Activated naive CD4-positive, alpha-beta T cell treated with anti-CD3 and anti-CD28 coated beads, Interleukin-2, amount 50 U/mL, for 16 hours (primary cell): ENCODE measurements at places on chromosomes 16 and 17.
A peak's percentile ranks its signal among the peaks of the same experiment; 100 is the strongest.

DNA sequence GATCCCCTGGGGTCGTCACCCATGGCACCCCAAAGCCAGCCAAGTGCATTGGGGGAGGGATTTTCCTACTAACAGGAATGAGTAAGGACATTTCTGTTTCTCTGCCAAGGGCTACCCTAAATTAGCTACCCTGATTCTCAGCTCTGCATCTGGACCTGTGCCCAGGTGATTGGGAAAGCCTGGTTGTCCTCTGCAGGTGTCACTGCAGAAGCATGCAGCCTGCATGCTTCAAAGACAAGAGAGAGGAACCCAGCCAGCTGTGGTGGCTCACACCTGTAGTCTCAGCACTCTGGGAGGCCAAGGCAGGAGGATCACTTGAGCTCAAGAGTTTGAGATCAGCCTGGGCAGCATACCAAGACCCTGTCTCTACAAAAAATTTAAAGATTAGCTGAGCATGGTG, 19.6 kb downstream of the BEAN1 start:
- DNase-seq: no peak

GRCh38 chr16:23148166-23148512, 1.1 kb downstream of the USP31 start:
- no peak for DNase-seq

DNA sequence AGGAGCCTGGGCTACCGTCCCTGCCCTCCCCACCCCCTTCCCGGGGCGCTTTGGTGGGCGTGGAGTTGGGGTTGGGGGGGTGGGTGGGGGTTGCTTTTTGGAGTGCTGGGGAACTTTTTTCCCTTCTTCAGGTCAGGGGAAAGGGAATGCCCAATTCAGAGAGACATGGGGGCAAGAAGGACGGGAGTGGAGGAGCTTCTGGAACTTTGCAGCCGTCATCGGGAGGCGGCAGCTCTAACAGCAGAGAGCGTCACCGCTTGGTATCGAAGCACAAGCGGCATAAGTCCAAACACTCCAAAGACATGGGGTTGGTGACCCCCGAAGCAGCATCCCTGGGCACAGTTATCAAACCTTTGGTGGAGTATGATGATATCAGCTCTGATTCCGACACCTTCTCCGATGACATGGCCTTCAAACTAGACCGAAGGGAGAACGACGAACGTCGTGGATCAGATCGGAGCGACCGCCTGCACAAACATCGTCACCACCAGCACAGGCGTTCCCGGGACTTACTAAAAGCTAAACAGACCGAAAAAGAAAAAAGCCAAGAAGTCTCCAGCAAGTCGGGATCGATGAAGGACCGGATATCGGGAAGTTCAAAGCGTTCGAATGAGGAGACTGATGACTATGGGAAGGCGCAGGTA, 762 bp downstream of the CDK12 start:
- peak; percentile 78 for DNase-seq

GRCh38 chr17:20098314-20098713, 89.2 kb downstream of the SPECC1 start:
- DNase-seq: no peak

GRCh38 chr17:45127548-45128300, 4.6 kb downstream of the PLCD3 start:
- DNase-seq: no peak

DNA sequence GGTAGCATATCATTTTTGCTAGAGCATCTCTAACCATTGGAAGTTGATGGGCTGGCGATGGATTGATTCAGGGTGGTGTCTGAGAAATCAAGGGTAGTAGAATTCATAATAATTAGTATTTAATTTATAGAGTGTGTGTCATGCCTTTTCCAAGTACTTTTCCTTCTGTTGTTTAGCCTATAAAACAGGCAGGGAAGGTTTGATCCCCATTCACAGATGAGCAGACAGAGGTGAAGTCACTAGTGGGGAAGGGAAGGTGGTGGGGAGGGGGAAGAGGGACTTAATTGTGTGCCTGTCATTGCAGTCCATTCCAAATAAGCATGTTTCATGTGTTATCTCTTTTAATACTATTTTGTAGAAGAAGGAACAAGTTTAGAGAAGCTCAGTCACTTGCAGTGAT, 131.3 kb downstream of the MSI2 start:
- no peak for DNase-seq

DNA sequence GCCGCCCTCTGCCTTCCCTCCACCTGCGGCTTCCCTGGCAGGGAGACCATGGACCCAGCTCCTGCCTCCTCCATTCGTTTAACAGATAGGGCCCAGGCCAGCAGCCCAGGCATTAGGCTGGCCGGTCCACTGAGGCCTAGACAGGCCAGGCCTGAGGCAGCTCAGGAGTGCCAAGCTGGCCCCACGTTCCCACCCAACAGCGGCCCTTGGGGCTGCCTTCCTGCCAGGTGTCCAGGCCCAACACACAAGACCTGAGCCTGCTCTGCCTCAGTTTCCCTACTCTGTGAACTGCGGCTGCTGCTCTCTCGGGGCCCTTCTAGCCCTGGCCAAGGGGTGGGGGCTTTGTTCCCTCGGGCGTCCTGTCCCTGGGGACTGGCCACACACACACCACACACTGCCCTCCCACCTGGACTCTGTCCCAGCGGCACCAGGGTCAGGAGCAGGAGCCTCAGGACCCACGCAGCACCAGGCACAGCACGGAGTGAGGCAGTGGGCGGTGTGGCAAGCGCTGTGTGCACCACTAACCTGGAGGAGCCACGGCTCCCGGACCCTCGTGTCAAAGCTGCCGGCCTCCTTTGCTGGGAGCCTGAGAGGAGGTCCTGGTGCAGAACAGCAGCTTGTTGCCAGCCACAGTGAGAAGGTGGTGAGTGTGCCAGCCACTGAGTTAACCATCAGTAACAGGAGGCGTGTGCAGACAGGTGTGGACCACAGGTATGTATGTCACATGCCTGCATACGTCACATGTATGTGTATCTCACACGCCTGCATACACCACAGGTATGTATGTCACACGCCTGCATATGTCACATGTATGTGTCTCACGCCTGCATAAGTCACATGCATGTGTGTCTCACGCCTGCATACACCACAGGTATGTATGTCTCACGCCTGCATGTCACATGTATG, 14.6 kb upstream of the CDH15 start:
- no peak for DNase-seq
